ENCODE measurements at places on chromosomes 3 and 15.

GRCh38 chr3:63706321-63707085, 54.0 kb downstream of the SNTN start:
- DNase-seq, result no peak

DNA sequence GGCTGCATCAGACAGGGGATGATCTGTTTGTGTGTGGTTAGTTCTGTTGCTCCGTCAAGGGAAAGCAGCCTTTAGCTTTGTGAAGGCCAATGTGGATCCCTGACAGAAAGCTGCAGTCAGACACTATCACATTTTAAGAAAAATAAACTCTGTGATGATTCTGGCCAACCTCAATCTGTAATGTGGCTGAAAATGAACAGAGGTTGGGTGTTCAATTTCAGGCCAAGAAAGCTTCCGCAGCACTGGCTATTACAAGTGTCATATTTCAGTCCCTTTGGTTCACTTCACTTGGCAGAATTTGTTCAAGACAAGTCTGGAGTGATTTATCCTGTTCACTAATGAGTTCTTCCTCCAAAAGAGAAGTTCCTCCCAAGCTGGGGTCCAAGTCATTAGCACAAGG, 571.8 kb upstream of the IL12A start:
- DNase-seq, result no peak

GRCh38 chr3:20256144-20256543, 70.1 kb upstream of the SGO1 start:
- no peak for DNase-seq

GRCh38 chr3:33134026-33134625, 20.3 kb downstream of the CRTAP start:
- no peak for DNase-seq

GRCh38 chr3:122789585-122790273, 3.9 kb downstream of the HSPBAP1 start:
- no peak for DNase-seq

GRCh38 chr3:102979682-102980354, 545.0 kb downstream of the ZPLD1 start:
- DNase-seq, result no peak

- no peak for DNase-seq
These were observed 1384.0 kb downstream of the ZPLD1 start for GRCh38 chr3:103818800-103819199.

- DNase-seq, result no peak
These were observed 16.3 kb upstream of the LINGO1 start for GRCh38 chr15:77649017-77649416.

DNA sequence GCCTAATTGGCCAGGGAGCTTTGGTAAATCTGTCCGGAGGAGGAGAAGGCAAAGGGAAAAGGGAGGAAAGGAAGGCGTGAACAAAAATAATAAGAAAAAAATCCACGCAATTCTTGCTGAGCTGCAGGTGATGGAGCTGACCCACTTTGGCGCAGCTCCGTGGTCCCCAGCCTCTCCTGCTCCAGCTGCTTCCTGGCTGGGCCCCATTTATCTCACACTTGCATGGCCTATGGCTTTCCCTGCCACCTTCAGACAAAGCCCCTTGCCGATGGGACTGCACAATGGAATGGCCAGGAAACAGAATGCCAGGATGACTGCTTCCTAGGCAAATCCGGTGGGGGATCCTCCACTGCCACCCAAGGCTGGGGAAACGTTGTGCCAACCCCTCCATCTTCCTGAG, 6.9 kb downstream of the INSYN1 start:
- no peak for DNase-seq

DNA sequence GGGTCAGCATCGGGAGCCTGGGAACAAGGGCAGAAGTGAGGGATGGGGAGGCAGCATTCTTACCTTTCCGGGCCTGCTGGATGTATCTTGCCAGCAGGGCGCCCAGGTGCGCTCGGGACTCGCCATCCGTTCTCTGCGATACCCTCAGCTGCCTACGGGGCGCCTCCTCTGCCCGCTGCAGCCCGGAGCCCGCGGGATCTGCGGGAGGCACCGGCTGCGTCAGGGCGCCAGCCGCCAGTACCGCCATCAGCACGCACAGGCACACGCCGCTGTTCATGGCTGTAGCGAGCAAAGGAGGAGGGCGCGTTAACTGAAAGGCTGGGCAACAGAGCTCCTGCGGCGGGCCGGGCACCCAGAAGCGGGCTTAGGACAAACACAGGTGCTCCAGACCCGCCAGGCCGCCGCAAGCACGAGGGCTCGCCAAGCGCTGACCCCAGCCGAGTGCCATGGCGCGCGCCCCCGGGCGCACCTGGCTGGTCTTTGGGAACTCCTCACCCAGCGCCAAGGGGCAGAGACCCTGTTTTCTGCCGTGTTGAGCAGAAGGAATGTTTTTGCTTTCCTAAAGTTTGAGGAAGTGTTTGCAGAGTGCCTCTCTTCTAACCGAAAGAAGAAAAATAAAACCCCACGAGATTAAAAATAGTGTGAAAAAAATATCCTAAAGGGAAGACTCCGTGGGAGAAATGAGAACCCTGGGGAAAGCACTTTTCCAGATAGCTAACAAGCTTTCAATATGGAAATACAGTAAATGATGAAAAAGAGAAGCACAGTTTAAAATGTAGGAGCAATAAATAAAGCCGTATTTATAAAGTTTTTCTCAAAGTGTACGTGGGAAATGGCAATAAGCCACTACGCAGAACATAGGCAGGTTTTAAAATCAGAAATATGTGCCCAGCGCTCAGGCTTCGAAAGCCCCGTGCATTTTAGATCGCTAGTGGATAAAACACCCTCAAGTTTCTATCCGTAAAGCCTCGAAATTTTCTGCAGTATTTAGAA, 2.3 kb downstream of the CCK start:
- no peak for DNase-seq

GRCh38 chr3:138569090-138569489, 25.0 kb downstream of the CEP70 start:
- no peak for DNase-seq

DNA sequence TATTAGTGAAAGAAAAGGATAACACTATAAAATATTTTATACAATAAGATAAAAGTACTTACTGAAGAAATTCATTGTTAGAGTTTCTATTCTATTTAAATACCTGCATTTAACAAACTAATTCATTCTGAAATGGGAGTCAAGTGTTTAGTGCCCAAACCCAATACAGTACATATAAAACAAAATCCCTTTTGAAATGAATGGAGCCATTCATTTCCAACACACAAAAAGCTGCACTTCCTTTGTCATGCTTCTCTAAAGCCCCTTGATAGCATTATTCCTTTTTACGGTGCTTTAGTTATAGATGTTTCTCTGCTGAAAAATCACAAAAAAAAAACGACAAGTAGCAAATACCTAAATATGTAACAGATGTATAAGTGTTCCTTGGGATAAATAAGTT, 596.3 kb downstream of the ZIC1 start:
- no peak for DNase-seq

DNA sequence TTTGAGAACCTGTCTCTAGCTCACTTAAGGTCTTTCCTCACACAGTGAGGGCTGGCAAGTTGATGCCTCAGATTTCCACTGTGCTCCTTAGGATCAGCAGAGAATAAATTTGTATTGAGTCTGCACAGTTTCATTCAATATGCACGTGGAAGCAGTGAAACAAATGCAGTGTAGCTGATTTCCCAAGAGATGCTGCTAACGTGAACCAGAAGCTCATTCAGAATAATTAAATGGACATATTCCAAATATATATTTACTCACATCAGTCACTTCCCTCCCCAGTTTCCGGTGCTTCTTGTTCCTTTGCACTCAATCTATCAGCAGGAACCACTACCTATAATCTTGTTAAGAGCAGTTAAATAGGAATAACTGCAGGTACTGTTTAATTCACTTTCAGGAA, 86.1 kb downstream of the UNC13C start:
- DNase-seq, result no peak

DNA sequence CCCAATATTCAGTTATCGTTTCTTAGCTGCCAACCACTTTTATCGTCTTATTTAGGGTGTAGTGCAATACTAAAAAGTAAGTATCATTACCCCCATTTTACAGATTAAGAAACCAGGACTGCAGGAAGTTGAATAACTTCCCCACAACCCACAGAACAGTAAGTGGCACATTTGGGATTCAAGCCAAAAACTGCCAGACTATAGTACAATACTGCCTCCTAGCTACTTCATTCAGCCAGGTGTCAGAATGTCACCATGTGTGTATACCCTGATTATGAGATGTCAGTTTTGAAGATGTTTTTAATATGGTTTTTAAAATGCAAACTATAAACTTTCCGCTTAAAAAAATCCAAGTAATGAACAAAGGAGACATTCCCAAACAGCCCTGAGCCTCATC, 74.2 kb upstream of the PROK2 start:
- no peak for DNase-seq

DNA sequence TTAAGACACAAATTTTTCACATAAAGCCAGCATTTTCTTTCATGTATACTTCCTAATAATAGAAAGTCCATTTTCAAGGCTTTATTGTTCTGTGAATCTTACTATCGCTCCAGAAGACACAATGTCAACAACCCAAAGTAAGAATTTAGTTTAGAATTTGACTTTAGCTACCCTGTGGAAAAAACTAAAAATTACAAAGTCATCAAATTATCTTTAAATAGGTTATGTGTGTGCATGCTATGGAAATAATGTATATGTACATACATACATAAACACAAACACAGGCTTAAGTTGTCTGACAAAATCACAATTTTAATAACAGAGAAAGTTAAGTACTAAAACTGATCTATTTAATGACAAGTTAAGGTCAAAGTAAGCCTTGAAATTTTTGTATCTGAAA, 20.2 kb upstream of the XXYLT1 start:
- DNase-seq, result no peak

GRCh38 chr15:88419830-88420229, 47.4 kb downstream of the MRPL46 start:
- DNase-seq, result no peak

DNA sequence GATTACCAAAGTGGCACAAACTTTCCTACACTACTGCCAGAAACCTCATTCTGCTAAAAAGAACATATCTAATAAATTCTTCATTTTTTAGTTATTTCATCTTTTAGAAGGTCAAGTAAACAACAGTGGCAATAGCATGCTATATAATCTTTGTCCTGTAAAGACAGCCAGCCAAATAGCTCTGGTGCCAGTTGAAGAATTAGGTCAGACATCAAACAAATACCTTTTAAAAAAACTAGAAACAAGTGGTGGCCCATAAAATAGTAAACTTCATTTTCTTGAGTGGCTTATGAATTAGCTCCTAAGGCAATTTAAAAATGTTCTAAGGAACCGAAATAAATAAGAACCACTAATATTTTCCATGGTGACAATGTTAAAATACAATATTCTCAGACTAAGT, 19.5 kb downstream of the CCDC14 start:
- DNase-seq, result no peak

- DNase-seq, result no peak
These were observed 954 bp downstream of the CLDN11 start for GRCh38 chr3:170419557-170420087.

DNA sequence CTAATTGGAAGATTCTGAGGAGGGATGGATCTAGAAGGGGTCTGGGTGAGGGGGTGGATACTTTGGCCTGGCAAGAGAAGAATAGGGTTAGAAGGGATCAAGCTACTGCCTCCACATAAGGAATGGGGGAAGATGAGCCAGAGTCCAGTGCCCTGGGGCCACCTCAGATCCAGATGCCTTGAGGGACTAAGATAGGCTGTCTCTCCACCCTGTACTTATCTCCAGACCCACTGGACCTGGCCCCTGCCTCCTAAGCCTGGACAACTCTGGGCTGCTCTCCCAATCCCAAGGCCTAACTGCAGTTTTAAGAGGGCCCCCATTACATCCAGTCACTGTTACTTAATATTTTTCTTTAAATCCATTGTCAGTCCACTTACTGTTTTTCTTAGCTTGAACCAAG, 2.0 kb downstream of the DVL3 start:
- DNase-seq, result no peak

- DNase-seq, result no peak
These were observed 39.2 kb upstream of the BCL2A1 start for GRCh38 chr15:80010131-80010673.

DNA sequence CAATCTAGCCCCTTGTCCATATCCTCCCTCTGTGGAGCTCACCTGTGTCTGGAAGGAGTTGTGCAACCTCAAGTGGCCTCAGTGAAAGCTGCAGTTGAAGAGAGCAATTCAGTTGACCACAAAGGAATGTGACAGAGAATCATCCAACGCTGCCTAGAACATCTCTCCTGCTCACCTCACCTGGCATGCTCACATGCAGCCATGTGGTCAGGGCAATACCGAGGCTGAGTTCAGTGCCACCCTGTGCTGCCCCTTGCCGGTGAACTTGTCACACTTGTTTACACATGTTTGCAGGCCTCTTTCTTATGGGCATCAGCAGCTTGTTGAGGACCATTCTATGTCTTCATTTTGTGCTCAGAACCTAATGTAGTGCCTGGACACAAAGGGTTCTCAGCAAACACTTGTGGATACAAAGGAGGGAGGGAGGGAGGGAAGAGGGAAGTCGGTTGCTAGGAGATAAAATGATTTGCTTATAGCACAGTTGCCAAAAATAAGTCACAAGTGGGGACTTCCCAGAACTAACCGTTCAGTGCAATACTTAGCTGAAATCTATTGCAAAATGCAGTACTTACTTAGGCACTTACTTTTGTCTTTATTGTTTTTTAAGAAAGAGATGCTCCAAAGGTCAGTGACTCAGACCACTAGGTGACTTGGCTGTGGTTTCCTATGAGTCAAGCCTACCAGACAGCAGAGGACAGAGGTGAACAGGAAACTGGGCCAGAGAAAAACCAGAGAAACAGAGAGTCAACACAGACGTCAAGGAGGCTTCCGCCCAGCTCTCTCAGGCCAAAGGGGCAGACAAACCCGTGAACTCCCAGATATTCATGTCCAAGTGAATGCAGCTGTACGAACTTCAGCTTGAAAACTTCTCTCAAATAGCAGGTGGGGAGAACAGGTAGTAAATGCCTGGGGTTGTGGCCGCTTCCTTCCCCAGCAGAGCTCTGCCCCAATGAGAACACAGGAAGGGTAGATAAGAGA, 227.8 kb upstream of the CTNNB1 start:
- DNase-seq, result peak; percentile 17

DNA sequence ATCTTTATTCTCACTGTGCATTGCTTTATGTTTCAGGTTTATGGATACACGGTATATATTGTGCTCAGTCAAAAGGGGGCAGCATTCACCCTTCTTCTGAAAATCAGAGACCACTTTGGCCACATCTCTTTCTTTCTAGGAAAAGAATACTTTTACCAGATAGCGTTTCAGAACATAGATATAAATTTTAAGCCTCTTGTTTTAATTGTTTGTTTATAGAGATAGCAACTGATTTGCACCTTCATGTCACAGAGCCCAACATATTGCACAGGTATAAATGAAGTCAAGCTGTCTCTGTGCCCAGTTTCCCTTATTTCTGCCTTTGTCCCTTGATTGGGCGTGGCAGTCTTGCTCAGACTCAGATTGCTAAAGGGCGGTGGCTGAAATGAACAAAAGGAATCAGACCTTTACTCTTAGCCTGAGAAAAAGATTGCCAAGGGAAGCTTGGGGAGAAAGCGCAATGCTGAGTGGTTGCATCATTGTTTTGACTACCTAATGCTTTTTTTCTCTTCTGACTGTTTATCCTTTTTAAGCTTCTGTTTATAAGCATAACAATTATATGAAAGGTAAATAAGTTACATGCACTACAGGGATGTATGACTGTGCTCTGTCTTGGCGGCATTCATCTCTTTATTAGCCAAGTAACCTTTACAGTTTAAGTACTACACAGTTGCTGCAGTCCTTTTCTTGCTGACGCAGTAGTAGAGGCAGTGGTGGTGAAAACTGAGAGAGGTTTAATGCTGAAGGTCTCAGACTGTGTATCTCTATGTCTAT, 70.8 kb upstream of the ZBTB20 start:
- no peak for DNase-seq
